ENCODE measurements at places on chromosomes 1 and 21.

GRCh38 chr1:84957966-84958365 lies 38.9 kb downstream of the MCOLN2 start:
- no peak for DNase-seq

DNA sequence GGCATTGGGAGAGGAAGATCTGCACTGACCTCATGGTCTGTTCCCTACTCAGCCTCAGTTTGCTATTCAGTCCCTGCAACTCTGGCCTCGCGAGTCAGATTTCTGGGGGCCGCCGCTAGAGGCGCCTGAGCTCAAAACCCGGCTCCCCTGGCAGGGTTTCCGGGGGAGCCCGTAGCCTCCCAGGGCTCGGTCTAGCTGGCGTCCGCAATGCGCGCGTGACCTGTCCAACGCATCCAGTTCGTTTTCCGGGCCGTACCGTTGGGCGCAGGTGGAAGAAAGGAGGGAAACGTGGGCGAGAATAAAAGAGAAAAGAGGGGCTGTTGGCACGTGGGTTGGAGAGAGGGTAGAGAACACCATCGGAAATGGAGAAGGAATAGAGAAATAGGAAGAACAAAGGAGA lies at the start of gene ADAM30:
ADAM30 (minus strand) TSS at position 213 of the 400 bp plus-strand sequence; CDS start at position 34, 179 bp downstream.
- DNase-seq, result no peak

DNA sequence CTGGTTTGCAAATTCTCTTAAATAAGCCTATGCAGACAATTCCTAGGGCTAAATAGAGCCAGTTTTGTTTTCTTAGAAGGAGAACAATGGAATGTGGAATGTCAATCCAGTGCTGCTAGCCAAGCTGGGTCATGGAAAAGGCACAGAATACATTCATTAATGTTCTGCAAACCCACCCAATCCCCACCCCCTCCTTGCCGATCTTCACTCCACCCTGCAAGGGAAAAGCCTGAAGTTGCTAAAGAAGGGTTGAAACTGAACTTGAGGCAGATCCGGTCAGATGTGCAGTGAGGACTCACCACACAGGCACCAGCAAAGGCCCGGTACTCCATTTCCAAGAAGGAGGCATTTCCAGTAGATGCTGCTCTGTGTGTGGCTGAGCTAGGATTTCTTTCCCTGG lies 179.6 kb downstream of the PLPP3 start:
- no peak for DNase-seq

- DNase-seq, result no peak
These were observed 8.0 kb upstream of the LEFTY2 start for GRCh38 chr1:225949041-225949440.
